ENCODE measurements at places on chromosomes 2 and 18. TPM values are rescaled to one million over a fixed set of nuclear protein-coding genes. Genes with fewer than 3 reads are reported as not detected.

The FAM98A gene
- total RNA-seq, result 47.9 TPM

GRCh38 chr2:198571393-198571792 is 767.0 kb downstream of the PLCL1 start:
- no peak overlapping the region for H3K4me3 ChIP-seq
- H3K36me3 ChIP-seq, result no peaks in the 10 kb centered on the region
- H3K27ac ChIP-seq, result no peak overlapping the region
- no peak for DNase-seq

The GATA6 gene
- total RNA-seq, result 23.8 TPM

- H3K27ac ChIP-seq, result no peak overlapping the region
- no peaks in the 10 kb centered on the region for H3K27me3 ChIP-seq
- H3K4me3 ChIP-seq, result no peak overlapping the region
- H3K4me1 ChIP-seq, result peaks cover 15% of the 10 kb centered on the region
- peaks cover 6% of the 10 kb centered on the region for H3K36me3 ChIP-seq
- no peak for DNase-seq
These were observed 43.0 kb upstream of the FOSL2 start for GRCh38 chr2:28349546-28350165.

DNA sequence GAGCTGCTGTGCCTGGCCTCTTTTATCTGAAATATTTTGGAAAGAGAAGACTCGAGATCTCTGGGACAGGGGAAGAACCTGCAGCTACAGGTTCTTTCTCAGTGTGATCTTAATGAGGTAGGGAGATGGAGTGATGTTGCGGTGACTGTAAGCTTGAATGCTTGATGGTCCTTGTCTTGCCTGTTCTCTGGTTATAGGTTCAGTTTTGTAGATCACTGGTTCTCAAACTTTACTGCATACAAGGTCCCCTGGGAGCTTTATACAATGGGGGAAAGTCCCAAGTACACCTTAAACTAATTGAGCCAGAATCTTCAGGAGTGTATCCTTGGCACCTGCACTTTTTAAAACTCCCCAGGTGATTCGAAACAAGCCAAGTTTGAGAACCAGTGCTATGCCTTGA is 136.7 kb upstream of the CXCR4 start:
- no peaks in the 10 kb centered on the region for H3K4me1 ChIP-seq
- H3K4me3 ChIP-seq, result no peak overlapping the region
- H3K27me3 ChIP-seq, result peaks cover 5% of the 10 kb centered on the region

DNA sequence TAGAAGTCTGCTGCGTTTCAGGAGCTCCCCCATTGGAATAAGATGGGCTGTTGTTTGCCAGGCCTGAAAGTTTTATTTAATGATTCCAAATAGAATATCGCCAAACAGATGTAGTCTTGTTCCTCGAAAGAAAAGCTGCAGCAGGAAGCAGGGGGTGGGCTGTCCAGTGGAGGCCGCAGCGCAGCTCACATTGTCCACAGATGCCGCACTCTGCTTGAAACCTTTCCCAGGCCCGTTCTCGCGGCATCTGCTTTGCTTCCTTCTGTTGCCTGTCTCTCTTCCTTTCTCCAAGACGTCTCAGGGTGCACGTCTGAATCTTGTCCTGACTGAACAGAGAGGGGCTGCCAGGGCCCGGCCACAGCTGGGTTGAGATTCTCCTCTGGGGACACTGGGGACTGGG is 12.4 kb upstream of the IGFBP2 start:
- no peak for DNase-seq
- H3K4me3 ChIP-seq, result no peak overlapping the region
- no peak overlapping the region for H3K27ac ChIP-seq
- no peaks in the 10 kb centered on the region for H3K27me3 ChIP-seq
- H3K36me3 ChIP-seq, result no peaks in the 10 kb centered on the region
- peaks cover 20% of the 10 kb centered on the region for H3K4me1 ChIP-seq

GRCh38 chr18:57427429-57428201 is 7.6 kb upstream of the ONECUT2 start:
- no peaks in the 10 kb centered on the region for H3K36me3 ChIP-seq
- H3K4me1 ChIP-seq, result peaks cover 7% of the 10 kb centered on the region
- peak; percentile 46 for DNase-seq
- peak overlapping the region; percentile 51 for H3K4me3 ChIP-seq
- H3K27ac ChIP-seq, result no peak overlapping the region

Data from endothelial cell (in vitro differentiated cells).